ENCODE measurements at places on chromosomes 2 and 18.

GRCh38 chr18:58953627-58954026 is 89.0 kb downstream of the ZNF532 start:
- peak; percentile 41 for DNase-seq

GRCh38 chr2:151760139-151760650 is 25.9 kb upstream of the NEB start:
- DNase-seq, result no peak

GRCh38 chr2:237227592-237228280 is 142.0 kb downstream of the COPS8 start:
- DNase-seq, result no peak

GRCh38 chr2:180669016-180669415 is 311.4 kb upstream of the UBE2E3 start:
- DNase-seq, result no peak

- no peak for DNase-seq
Observed at GRCh38 chr2:180699657-180700361, 280.6 kb upstream of the UBE2E3 start.

DNA sequence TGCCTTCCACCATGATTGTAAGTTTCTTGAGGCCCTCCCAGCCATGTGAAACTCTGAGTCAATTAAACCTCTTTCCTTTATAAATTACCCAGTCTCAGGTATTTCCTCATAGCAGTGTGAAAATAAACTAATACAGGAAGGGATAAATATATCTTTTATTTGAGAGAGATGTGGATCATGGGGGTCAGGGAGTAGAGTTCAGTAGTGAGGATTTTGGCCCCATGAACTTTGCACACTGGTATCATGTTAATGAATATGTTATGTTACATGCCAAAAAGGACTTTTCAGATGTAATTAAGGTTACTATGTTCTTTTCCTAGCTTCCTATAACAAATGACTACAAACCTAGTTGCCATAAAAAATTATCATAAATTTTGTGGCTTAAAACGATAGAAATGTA is 1393.7 kb downstream of the DSC3 start:
- no peak for DNase-seq

- DNase-seq, result peak; percentile 75
Observed at GRCh38 chr2:127219171-127220070, 678 bp downstream of the CYP27C1 start.

GRCh38 chr2:103459283-103459682 is 697.5 kb downstream of the TMEM182 start:
- DNase-seq, result no peak

- DNase-seq, result peak; percentile 55
Observed at GRCh38 chr2:159155320-159155719, 131.2 kb downstream of the WDSUB1 start.

DNA sequence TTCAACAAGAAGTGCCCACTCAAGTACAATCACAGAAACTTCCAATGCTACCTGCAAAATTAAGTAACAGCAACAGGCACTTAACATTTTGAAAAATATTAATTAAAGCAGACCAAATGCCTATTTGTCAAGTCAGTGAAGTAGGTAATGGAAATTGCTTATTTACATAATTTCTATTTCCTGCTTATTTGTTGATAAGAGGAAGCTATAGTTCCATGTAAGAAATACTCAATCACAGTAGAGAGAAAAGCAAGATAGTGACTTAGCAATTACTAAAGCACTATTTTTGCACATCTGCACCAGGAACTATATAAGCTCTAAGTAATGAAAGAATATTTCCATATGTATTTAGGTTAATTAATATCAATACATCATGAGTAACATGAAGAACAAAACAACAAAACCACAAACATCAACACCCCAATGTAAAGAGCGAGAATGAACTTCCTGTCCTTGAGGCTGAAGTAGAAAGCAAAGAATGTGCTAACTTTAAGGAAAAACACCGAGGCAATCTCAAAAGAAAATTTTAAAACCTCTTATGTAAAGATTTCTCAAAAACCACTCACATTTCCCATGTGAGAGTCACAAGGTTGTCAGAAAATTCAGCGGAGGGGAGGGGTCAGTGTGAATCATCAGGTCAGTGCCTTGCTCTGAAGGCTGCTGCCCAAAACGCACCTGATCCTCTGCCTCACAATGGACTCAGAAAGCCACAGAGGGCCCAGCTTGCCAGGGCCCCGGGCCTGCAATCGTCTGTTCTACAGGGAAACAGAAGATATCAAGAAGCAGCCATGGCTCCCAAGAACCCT is 12.5 kb downstream of the NPC1 start:
- DNase-seq, result no peak

DNA sequence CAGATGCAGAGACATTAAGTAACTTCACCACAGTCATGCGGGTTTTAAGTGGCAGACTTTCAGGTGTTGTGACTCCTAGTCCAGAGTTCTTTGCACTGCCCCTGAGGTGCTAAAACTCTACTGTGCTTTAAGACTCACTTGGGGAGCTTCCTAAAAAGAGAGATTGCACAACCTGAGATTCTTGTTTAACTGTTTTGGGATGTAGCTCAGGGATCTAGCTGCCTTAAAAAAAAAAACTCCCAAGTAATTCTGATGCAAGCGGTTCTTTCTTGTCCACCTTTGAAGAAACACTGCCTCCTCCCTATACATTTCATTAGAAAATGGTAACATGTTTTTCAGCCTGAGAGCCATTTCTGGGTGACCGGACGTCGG is 13.0 kb downstream of the IL37 start:
- no peak for DNase-seq

DNA sequence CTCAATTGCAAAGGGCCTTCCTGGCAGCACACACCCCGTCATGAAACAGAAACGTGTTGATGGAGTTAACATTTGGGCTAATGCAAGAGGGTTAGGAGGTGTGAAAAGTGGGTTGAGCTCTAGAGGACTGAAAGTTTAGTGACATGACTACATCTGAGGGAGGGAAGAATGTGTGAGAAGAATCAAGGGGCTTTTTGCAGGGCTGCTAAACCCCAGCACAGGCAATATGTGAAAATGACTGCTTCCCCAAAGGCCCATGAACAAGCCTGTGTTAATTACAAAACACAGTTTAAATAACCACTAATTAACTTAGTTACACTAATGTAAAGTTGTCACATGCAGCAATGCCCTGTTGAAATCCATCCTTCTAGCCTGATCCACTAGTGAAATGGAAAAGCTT is 63.4 kb upstream of the PEX13 start:
- no peak for DNase-seq

GRCh38 chr18:44143072-44143471 is 537.6 kb upstream of the SETBP1 start:
- DNase-seq, result no peak

GRCh38 chr2:115122701-115123100 is 680.3 kb downstream of the DPP10 start:
- no peak for DNase-seq

DNA sequence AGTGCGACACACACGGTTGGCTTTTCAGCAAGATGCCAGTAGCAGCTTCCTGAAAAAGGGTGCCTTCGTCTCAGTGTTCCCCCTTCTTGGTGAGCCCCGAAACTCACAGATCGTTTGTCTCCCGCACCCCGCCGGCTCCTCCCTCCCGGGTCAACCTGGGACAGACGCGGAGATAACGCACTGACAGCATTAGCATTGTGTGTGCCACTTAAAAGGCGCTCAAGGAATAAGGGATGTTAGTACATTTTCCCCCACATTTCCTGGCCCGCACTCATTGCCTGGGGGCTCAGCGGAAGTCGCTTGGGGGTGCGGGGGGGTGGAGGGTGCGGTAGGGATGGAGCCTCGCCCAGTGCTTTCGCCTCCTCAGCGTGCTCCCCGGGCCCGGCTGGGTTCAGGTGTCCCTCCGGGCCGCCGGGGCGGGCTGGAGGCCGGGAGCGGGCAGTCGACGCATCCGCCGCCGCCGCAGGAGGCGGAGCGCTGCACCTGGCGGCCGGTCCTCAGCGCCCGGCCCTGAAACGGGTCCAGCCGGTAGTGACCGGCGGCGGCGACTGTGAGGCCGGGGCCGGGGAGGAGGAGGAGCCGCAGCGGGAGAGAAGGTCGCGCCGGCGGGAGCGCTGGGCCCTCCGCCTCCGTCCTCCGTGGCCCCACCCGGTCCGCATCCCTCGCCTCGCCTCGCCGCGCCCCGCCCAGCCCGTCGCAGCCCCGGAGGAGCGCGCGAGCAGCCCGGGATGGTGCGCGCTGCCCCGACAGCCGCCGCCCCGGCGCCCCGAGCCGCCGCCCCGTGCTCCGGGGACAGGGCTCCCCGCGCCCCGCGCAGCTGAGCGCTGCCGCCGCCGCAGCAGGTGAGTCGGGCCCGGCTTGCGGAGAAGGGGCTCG is at the start of gene MFSD6:
Gene MFSD6 (plus strand): TSS at position 694 of the 876 bp plus-strand sequence. CDS start 27,675 bp downstream, outside the sequence.
- DNase-seq, result peak; percentile 88

DNA sequence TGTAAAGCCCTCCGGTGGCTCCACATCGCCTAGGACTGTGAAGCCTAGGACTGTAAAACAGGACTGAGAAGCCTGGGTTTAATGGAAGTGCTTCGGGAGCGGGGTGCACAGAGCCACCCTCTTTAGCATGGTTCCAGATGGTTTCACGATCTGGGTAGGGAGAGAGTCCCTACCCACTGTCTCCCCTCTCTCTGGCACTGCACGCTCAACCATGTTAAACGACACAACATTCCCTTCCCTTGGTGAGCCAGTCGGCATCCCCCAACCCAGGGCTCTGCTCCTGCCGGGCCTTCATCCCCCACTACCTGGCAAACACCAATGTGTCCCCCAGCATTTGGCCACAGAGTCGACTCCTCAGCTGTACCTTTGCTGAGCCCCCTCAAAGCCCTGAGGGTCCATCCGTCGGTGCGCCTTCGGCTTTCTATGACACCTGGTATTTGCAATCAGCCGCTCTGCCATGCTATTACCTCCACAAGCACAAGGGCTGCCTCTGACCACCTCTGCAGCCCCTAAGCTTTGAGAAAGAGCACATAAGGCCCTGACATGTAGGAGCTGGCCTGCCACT is 1.1 kb downstream of the COPS9 start:
- no peak for DNase-seq

DNA sequence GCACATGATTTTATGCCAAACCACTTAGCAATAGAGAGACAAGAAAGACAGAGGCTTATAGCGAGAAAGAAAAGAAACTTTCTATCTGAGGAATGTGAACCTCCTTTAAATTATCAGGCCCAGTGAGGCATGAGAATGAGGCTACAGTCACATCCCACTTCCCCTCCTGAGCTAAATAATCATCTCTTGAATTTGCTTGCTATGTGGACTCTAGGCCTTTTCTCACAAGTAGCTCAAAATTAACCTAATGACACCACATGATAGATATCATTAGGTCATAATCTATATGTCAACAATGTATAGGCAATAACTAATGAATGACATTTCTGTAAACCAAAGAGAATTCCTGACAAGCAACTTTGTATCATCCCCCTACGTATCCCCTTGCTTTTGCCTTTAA is 301.5 kb upstream of the MGAT5 start:
- DNase-seq, result no peak

DNA sequence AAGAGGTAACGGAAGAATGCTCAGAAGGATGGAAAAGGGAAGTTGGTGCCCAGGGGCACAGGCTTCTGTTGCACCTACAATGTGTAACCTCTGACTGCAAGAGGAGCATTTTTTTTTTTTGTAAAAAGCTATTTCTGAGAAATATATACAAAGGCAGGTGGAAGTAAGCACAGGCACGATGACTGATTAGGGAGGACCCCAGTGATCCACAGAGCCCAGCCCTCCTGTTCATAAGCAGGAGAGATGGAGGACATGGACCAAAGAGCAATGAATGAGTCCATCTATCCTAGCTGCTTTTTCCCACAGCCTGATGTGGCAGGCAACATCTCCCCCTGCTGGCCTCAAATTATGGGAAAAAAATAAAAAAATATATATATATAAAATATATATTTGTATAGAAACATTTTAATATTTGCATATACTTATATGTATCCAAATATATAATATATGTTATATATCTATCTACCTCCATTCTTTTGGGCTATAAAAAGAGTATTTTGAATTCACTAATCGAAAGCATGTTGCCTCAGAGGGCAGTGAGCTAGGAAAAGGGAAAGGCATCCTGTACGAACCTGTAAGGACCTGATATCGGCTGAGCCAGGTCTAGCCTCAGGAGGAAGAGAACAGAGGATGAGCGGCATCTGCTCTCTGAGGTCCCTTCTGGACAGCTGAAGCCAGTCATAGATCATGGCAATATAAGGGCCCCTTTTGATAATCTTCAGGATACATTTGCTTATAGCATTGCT is 166.0 kb upstream of the STK17B start:
- DNase-seq, result no peak

- no peak for DNase-seq
Observed at GRCh38 chr2:48912110-48912509, 156.6 kb upstream of the LHCGR start.

DNA sequence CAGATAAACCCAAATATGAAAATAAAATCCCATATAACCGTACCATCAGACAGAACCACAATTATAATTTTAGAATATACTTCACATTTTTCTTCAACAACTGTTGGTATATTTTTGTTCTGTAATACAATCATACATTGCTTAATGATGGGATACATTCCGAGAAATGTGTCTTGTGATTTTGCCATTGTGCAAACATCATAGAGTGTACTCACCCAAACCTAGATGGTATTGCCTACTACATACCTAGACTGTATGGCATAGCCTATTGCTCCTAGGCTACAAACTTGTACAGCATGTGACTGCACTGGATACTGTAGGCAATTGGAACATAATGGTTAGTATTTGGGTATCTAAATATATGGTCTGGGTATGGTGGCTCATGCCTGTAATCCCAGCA is 30.6 kb downstream of the MAPRE3 start:
- no peak for DNase-seq

- DNase-seq, result no peak
Observed at GRCh38 chr2:48170281-48170680, 264.0 kb upstream of the FBXO11 start.

- DNase-seq, result no peak
Observed at GRCh38 chr2:28401948-28402550, 9.4 kb downstream of the FOSL2 start.

DNA sequence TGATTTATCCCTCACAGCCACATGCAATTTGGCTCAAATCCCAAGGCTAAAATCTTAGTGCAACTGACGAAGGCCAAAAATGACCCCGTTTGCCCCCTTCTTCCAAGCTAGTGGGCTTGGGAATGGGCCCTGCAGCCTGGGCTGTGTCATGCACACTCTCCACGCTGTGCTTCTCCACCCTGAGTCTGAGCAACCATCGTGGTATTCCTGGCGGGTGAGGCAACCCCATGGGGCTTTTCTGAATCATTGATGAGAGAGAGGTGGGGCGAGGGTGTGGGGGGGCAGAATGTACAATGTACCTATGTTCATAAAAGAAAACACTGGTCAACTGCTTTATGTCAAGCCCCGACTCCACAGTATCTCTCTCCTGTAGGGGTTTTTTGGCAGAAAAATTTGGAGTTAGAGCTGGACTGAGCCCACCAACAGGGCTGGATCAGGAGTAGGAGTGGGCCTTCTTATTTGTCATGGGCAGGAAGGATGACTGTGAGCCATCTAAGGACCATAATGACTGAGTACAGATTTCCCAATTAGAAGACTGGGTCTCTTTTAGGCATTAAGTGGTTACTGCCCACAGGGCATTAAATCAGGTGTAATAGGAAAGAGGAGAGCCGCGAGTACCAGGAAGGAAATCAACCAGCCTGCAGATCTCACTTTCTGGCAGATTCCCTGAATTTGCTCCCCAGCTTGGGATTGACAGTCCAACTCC is 8.9 kb downstream of the SULT1C2 start:
- DNase-seq, result no peak

All from pancreas (tissue), 10 donors.